Caudate nucleus (tissue), 63 donors: ENCODE measurements at places on chromosomes 7 and 10.

DNA sequence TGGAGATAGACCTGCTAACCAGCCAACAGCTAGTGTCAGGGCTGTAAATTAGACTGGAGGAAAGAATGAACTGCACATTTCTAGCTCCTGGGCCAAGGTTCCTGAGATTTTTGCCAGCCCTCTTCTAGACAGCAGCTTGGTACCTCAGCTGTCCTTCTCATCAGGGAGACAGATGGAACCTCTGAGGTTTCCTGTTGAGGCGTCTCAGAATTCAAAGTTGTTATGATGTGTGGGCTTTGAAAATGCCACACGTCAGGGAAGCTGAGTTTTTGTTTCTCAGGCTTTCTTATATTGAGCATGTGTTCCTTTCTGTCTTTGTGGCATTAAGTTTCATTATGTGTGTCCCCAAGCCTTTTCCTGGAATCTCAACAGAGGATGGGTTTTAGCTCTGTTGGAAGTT lies 736.6 kb downstream of the AUTS2 start:
- no peak for DNase-seq

- DNase-seq = no peak
Observed at GRCh38 chr7:141950806-141951205, 4.0 kb upstream of the CLEC5A start.

DNA sequence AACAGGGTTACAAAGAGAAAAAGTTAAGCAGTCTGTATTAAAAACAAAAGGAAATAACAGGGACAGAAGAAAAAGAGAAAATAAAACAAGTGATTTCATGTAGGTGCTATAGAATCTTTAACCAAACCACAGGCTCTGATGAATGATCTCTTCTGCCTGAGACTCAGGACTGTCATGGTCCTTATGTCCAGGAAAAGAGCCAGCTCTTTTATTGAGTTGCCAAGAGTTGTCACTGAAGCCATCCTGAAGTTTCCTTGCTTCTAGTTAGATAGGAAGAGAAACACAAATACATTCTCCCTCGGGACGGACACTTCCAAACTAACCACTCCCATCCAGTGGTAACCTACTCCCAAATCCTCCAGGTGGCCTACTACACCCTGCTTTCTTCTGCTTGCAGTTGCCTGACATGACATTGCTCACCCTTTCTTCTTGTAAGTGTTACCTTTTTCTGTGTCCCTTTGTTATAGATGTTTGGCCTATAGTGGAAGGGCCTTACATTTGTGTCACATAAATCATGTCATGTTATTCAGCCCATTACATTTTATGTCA lies 346.7 kb downstream of the NRG3 start:
- DNase-seq = no peak

GRCh38 chr7:30874656-30875302 lies 36.9 kb upstream of the AQP1 start:
- DNase-seq = no peak

GRCh38 chr7:70016044-70016770 lies 417.9 kb downstream of the AUTS2 start:
- no peak for DNase-seq

GRCh38 chr7:98307971-98308466 lies 26.5 kb downstream of the BRI3 start:
- DNase-seq = no peak
